Astrocyte (in vitro differentiated cells and primary cell): ENCODE measurements at places on chromosomes 12 and 14. TPM values are rescaled to one million over a fixed set of nuclear protein-coding genes. Genes with fewer than 3 reads are reported as not detected.

DNA sequence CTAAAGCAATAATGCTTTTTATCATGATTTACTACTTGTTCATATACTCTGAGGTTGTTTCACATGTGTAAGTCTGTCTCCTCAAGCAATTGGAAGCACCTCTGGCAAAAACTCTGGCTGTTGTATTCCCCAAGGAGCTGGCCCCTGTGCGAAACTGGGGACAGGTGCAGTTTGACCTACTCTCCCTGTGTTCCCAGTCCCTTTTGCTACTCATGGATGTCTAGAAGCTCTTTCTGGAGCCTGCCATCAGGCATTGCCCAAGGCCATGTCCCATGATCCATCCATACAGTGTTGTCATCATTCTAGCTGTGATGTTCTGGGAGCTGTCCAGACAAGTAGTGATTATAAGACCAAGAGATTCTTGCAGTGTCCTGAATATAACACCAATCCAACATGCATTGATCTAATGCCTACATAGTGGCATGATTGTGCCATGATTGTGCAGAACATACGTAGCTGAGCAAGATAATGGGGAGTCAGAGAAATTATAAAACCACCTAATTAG lies 14.9 kb downstream of the AKAP6 start:
- no peak for DNase-seq

DNA sequence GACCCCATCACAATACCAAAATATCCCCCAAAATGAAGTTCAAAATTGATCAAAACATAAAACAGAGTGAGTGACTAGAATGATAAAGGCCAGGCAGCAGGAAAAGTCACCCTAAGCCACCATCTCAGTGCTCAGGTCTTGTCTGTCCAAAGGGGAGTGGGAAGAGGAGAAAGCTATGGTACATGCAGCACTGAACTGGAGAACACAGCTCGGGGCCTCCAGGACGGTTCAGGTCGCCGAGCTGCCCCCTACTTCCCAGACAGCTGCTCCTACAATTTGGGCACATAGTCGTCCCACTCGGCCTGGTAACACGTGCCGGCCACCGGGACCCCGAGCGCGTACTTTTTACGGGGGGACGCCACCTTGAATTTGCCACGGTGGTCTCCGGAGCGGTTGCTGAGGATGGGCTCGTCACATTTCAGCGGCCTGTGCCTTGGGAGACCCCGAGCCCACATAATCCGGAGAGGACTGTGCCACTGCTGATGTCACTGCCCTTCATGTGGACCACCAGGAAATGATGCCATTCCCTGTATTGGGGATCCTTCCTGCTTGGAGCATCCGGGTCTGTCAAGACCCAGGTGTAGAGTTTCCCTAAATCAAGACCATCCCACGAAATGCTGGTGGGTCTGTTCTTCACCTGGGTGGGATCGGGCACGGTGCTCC lies 31.6 kb downstream of the AK7 start:
- no peak for DNase-seq

DNA sequence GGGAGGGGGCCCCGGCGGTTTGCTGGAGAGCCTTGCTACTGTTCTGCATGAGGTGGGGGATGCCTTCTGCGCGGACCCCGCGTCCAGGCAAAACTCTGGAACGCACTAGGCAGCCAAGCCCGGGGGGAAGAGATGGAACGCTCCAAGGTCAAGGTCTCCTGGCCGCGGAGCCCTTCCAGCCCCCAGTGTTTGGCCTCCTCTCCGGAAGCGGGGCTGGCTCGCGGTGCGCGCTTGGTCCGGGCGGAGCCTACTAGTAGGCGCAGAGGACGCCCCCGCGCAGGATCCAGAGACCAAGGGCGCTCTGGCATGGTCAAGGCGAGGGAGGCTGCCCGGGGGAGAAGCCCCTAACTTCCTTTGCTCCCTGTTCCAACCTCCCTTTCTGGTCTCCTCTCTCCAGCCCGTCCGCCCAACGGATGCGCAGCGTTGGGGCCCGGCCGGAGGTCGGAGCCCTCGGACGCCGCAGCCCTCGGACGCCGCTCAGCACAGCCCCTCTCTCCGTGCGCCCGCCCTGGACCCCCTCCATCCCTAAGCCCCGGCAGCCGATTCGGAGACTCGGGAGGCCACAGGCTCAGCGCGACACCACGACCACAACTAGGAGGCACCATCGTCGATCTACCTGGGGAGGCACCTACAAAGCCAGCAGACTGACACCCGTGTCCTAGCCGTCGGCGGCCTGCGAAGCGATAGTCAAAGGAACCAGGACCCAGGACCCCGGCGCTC lies 669 bp upstream of the KCNK13 start:
- no peak for DNase-seq

DNA sequence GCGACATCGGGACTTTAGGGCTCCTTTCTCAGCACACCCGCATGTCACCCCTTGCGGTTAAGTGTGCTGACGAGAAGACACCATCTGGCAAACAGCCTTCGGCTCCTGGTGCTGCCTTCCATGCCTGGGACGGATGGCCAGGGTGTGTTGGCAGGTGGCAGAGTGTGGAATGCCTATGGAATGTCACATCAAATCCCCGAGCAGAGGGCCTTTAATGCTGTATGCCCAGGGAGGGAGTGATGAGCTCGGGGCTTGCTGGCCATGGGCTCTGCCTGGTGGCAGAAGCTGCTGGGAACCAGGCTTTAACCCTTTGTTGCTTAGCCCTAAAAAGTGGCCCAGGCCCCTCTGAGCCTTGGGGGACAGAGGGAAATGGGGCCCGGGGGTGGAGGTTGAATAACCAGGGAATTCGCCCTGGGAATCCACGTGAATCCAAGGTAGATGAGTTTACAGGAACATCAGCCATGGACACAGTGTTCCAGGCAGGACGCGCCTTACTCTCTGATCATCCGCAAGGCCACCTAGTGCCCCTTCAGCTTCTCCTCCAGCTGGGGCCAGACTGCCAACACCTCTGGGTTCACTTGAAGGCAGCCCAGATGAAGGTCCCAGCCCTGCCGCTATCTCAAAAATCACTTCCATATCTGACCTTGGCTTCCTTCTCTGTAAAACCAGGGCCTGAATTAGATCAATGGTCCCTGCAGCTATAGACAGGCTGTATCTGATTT lies 17.4 kb downstream of the FAM181A start:
- no peak for DNase-seq

- no peak for DNase-seq
These were observed 21.6 kb downstream of the MRPS35 start for GRCh38 chr12:27732281-27732680.

- no peak for DNase-seq
These were observed 1.8 kb downstream of the SPRING1 start for GRCh38 chr12:116735951-116736599.

DNA sequence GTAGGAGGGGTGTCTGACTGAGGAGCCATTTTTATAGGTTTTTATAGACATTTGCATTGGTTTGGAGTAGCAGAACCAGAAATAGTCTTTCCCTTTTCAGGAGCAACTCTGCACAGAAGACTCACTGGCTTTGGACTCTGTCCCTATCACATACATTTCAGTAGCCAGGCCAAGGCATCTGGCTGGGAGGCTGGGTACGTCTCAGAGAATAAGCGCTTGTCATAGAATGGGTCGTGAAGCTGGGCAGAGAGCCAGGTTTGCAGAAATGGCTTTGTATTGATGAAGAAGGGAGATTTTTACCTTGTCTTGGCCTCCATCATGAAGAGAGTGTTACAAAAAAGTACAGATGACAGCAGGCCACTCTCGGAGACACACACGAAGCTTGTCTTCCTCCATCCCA lies 98.6 kb downstream of the CACNA1C start:
- no peak for DNase-seq

- no peak for DNase-seq
These were observed 27.1 kb upstream of the TCL1A start for GRCh38 chr14:95741038-95741490.

- DNase-seq, result no peak
These were observed 627.2 kb upstream of the STXBP6 start for GRCh38 chr14:25677111-25677510.

GRCh38 chr14:32006263-32007110 lies 70.6 kb upstream of the ARHGAP5 start:
- DNase-seq, result no peak

DNA sequence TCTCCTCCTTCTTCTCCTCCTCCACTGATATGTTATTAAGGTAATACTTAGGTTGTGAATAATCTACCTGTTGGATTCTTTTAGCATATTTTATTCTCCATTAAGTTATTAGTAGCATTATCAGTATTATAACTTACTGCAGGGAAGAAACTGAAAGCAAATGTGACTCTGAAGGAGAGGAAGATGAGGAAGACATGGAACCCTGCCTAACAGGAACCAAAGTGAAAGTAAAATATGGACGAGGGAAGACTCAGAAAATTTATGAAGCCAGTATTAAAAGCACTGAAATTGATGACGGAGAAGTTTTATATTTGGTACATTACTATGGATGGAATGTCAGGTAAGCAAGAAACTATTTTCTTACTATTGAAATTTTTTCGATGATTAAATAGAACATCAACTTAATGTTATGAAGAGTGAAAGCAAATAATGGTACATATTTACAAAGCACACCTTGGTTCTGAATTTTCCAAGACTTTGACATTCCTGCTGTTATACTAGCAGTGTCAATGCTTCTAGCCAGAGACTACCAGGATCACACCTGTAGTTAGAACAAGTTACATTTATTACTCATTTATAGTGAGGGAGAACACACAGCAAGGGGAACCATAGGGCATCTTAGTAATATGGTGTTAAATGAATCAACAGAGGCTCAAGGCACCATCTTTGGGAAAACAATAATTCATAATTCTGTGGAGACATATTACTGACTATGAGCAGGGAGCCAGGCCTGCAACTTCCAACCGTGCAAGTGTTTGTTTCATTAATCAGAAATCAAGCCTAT lies 42.0 kb upstream of the TOMM20L start:
- no peak for DNase-seq

DNA sequence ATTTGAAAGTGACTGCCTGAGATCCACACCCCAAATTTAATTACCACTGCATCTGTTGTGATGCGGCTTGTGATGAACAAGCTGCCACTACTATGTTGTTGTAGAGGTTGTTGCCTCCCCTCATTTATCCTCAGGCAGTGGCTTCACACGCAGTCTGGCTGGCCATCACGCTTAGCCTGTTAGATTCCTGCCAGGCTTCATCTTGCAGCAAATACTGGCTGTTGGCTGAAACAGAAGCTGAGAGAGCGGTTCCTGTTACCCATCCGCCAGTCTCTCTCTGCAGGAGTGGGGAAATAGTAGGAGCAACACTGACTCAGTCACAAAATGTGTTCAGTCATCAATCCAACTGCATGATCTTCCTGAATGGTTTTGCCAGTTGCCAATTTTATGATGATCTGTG lies 934.4 kb downstream of the FLRT2 start:
- no peak for DNase-seq

GRCh38 chr12:87198181-87198580 lies 831.0 kb downstream of the C12orf50 start:
- DNase-seq, result no peak

DNA sequence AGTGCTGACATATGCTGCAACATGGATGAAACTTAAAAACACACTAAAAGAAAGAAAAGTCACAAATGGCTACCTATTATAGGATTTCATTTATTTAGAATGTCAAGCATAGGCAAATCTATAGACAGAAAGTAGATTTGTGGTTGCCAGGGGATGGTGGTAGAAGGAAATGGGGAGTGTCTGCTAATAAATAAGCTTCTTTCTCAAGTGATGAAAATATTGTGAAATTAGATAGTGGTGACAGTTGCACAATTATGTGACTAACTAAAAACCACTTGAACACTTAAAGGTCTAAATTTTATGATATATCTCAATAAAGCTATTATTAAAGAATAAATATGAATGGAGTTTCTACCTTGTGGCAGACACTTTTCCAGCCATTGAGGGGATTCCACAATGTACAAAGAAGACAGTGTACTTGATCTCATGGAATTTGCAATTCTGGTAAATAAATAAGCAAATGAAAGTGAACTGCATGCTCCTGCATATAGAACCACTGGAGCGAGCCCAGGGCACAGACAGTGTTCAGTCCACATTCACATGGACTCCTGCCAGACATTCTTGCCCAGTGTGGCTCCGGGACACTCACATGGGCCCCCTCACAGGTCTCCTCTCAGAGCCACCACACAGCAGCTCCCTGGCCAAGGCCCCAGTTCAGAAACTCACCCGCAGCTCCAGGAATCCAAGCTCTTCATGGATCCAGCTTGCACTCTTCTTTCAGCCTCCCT lies 107.1 kb upstream of the ARID2 start:
- no peak for DNase-seq

GRCh38 chr14:61503167-61503801 lies 181.9 kb downstream of the PRKCH start:
- DNase-seq, result peak; percentile 66

GRCh38 chr12:42575717-42576116 lies 13.8 kb downstream of the PRICKLE1 start:
- DNase-seq, result no peak

DNA sequence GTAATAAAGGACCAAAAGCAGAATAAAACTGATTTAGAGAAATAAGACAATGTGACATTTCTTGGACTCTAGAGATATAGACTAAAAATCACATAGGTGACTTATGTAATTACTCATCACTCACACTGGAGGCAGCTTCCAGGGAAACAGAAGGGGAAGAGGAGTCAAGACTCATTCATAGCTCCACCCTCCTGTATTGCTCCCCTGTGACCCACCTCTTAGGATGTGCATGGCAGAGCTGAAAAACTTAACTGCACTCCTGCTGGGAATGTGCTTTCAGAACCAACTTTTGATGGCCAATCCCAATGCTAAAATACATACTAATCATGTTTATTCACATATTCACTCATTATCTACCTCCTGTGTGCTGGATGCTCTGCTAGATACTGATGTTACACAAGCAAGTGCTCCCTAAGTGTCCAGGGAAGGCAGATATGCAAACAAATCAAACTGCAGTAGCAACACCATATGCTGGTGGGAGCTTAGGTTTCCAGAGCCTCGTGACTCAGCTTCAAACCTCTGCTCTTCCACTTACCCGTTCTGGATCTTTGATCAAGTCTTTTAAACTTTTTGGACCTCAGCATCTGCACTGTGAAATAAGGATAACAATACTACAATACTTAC lies 316.1 kb downstream of the GALC start:
- DNase-seq, result no peak

DNA sequence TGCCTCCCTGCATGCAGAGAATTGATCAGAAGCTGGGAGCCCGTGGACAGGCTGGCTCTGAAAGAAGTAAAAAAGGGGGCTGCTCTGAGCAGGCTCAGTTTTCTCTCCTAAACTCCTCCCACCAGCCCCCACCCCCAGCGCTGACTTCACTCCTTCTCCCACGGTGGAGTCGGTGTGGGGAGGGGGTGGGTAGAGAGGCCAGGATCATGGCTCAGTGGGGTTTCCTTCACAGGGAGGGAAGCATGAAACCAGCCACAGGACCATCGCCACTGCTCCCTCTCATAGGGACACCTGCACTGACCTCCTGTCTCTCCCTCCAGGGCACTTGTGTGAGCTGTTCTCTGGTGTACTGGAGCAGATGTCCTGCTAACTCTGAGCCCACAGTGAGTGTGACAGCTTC lies 78.9 kb downstream of the STAB2 start:
- DNase-seq, result no peak

Gene SMOC1
- total RNA-seq, result 0.16 and 0.36 TPM in 2 replicates

Gene FAM90A1
- total RNA-seq, result not detected in 2 replicates

Gene TBK1
- total RNA-seq, result 19.1 and 23.7 TPM in 2 replicates

Gene MED13L
- total RNA-seq, result 139 and 153 TPM in 2 replicates

Gene NINJ2
- not detected in 2 replicates for total RNA-seq

Gene PMCH
- not detected in 2 replicates for total RNA-seq

Gene LMNTD1
- total RNA-seq, result not detected in 2 replicates

Gene PIK3C2G
- total RNA-seq, result 0.05 TPM in 1 of 2 replicates, not detected in the other
